ENCODE measurements at places on chromosomes 2 and 18. TPM values are rescaled to one million over a fixed set of nuclear protein-coding genes. Genes with fewer than 3 reads are reported as not detected.

Gene TRPM8
- 99.5 TPM for total RNA-seq

Gene MYCN
- not detected for total RNA-seq

DNA sequence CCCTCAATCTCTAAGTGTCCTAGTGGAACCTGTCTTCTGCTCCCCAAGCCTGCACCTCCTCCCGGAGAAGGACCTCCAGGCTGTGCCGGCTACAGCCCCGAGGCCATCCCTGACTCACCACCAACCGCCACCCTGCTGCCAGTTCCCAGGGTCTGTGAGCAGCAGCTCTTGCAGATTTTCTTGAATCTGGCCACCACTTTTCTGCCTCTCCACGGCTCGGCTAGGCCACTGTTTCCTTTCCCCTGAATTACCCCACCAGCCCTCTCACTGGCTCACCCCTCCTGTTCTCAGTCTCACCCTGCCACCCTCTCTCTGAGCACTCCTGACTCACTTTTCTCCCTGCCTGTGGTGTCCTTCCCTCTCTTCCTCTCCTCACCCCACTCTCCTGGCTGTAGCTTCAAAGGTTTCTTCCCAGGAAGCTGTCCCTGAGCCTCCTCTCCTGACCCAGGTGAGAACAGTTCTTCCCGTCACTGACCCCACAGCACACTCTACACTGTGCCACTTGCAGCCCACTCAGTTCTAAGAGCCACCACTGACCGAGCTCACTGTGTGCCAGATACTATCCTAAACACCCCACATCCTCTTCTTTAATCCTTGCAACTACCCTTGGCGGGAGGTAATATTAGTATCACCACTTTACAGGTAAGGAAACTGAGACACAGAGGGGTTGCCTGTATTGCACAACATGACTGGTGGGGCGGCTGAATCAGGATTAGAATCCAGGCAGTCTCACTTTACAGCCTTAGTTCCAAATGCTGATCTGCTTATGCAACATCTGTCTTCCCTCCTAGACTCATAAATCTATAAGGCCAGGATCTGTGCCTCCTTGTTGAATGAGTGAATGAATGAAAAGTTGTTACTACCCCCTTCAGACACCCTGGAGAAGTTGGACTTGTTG is 111.6 kb downstream of the SMAD7 start:
- no peak for DNase-seq

GRCh38 chr2:45728458-45728942 is 77.0 kb downstream of the PRKCE start:
- no peak for DNase-seq

GRCh38 chr18:49100226-49100968 is 149.6 kb upstream of the SMAD7 start:
- no peak for DNase-seq

All from right lobe of liver (tissue), 6 donors.